ENCODE measurements at places on chromosomes 11 and 22. TPM values are rescaled to one million over a fixed set of nuclear protein-coding genes. Genes with fewer than 3 reads are reported as not detected.

The MYBPC3 gene
- 0.53 TPM for total RNA-seq

The OR5B21 gene
- total RNA-seq: 0.28 TPM

GRCh38 chr11:15127341-15127740 is 12.6 kb downstream of the INSC start:
- no peak for DNase-seq
- H3K4me1 ChIP-seq: no peaks in the 10 kb centered on the region
- no peaks in the 10 kb centered on the region for H3K36me3 ChIP-seq
- peaks cover 2% of the 10 kb centered on the region for H3K27me3 ChIP-seq

- H3K27me3 ChIP-seq: no peaks in the 10 kb centered on the region
- H3K4me3 ChIP-seq: no peak overlapping the region
- no peak for DNase-seq
- H3K4me1 ChIP-seq: no peaks in the 10 kb centered on the region
- no peak overlapping the region for H3K27ac ChIP-seq
These were observed 113.0 kb upstream of the FGF3 start for GRCh38 chr11:69931994-69932910.

The B3GAT1 gene
- total RNA-seq: 65.1 TPM

DNA sequence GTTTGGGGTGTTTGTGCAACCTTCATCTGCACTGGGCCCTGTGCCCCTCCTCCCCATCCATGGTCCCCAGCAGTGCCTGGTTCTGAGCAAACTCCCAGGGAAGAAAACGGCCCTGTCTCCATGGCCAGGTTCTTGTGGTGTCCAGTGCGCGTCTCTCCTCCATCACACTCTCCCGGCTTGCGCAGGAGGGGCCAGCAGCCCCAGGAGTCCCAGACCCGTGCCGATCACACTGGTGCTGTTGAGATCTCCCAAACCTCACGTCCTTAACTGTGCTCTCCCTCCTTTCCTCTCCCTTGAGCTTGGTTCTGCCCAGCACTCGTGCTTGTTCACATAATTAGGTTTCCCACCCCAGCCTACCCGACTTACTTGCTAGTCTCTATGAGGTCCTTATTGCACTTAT is 10.9 kb upstream of the GRK2 start:
- H3K36me3 ChIP-seq: peaks cover 70% of the 10 kb centered on the region
- H3K27me3 ChIP-seq: no peaks in the 10 kb centered on the region
- no peak overlapping the region for H3K27ac ChIP-seq
- no peak for DNase-seq
- H3K4me3 ChIP-seq: no peak overlapping the region

The P2RY2 gene
- total RNA-seq: 0.27 TPM

All from natural killer cell (primary cell).